Stimulated activated CD4-positive, alpha-beta T cell treated with anti-CD3 and anti-CD28 coated beads, Interleukin-12 subunit alpha, Interleukin-12 subunit beta, amount 100 ng/mL, for 48 hours (primary cell): ENCODE measurements at places on chromosomes 2 and 18.

GRCh38 chr2:3595985-3596384 is 1.1 kb downstream of the COLEC11 start:
- peak; percentile 42 for DNase-seq

DNA sequence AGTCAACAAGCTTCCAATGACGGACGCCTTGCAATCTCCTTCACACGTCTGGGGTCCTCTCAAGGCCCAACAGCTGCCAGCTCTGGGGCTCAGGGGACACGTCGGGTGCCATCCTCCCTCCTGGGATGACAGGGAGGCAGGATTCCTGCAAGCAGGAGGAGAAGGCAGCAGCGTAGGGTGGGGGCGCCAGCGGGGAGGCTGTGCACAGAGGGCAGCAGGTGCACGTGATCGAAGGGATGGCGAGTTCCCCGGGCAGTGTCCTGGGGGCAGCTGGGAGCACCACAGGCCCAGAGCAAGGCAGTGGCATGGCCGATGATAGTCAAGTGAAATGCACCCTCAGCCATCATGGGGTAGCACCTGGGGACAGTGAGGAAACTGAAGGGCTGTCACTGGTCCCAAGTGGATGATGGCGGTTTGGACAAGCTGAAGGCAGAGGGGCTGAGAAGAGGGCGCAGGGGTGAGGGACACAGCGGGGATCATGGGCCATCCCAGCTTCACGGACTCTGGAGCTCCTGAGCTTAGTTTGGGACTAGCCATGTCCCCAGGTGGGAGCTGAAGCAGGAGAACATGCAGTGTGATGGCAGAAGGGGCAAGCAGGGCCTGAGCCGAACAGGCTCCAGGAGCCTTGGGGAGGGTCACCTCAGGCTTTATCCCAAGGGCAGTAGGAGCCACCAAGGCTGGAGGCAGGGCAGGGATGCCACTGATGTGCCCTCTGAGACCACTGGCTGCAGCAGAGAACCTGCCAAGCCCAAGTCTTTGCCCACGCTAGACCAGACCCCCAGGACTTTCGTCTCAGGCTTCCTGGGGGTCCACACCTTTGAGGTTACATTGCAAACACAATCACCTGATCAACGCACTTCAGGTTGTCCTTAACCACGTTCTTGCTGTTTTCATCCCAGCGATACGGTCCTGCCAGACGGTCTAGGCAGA is 16.3 kb upstream of the SNED1 start:
- DNase-seq = no peak

- DNase-seq = no peak
Observed at GRCh38 chr2:205352094-205352493, 330.2 kb upstream of the NRP2 start.

- DNase-seq = no peak
Observed at GRCh38 chr18:56433919-56434318, 204.5 kb downstream of the TXNL1 start.

GRCh38 chr2:108640731-108641130 is 78.6 kb upstream of the RANBP2 start:
- DNase-seq = no peak

DNA sequence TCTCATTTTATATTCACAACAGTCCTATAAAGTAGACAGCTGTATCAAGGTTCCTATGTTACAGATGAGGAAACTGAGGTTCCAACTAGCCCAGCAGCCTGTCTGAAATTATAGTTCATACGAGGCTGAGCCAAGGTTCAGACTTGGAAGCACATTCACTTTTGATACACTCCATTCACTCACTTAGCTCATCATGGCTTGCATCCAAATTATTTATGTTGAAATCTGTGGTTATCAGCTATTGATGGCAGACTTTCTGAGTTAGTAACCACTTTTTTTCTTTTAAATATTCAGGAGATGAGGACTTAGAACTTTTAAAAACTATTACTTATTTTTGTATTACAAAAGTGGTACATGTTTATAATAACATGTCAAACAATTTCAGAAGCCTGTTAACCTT is 188.2 kb downstream of the MTX2 start:
- DNase-seq = no peak

DNA sequence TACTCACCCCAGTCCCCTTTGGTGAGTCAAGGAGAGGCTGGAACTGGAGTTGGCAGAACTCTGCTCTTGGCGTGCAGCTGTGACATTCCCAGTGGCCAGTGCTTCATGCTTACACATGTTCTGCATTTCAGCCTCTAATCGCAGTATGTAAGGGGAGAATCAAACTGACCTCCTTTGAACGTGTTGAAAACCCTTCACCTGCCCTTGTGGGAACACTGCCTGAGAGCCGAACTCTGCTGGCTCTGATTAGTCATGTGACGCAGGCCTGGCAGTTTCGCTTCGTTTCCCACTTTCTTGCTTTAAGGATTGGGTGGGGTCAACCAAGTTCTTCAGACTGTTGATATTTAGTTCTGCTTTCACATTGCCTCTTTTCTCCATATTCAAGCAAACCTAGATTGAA is 173.8 kb upstream of the BCL2L11 start:
- DNase-seq = no peak

GRCh38 chr2:26144031-26144430 is 28.9 kb upstream of the GAREM2 start:
- DNase-seq = no peak

GRCh38 chr2:42135381-42136312 is 33.5 kb upstream of the EML4 start:
- no peak for DNase-seq

- DNase-seq = no peak
Observed at GRCh38 chr2:6926071-6926732, 9.0 kb downstream of the RNF144A start.

- DNase-seq = no peak
Observed at GRCh38 chr2:143819190-143819735, 690.0 kb downstream of the ARHGAP15 start.

DNA sequence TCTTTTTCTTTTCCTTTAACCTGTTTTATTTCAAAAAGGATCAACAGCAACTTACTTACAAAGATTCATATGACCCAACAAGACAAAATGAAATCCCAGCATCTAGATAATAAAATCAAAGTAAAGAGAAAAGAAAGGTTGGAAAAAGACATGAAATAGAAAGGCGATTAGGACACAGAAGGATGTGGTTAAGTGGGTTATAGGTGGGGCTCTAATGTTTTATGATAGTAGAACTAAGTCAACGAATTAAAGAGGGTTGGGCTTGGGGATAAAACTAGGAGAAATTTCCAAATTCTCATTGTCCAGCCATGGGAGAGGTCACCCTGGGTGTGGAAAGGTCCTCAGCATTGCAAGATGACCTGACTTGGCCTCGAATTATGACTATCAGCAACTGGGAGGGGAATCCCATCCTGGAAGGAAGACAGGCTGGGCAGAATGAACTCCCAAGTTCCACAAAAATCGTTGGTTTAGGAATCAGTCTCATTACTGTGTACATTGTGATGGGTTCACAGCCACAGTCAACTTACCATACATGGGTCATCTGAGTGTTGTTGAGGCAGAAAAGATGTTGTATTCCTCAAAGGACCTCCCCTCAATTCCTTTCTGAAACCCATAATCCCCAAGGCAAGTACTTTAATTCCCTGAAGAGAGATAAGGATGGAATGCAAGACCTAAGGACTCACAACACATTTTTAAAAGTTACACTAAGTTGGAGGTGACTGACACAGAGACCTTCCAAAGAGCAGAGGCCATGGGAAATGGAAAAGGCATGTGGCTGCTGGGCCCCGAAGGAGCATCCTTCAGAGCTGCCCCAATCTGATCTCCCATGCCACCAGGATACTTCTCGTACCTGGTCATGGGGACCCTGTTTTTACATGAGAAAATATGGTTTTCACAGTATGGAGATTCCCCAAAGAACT is 167.6 kb downstream of the UXS1 start:
- no peak for DNase-seq

GRCh38 chr2:171763602-171764001 is 76.3 kb downstream of the DYNC1I2 start:
- DNase-seq = no peak

GRCh38 chr2:235688511-235689426 is 194.9 kb downstream of the AGAP1 start:
- DNase-seq = no peak

DNA sequence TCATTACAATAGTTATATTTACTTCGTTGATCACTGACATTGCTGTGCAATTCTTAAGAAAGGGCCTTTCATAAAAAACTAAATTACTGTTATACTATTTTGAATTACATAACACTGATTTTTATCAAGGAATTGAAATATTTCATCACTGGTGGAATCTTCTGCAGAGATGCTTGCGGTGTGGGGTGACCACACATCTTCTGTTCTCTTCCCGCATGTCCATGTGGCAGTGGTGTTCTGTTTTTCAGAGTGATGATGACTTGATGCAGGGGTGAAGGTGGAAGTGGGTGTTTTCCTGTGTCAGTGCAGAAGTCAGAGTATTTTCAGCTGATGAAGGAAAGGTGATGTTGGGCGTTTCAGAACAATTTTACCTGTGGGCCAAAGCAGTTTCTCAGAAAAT is 7.0 kb downstream of the CNDP2 start:
- no peak for DNase-seq

DNA sequence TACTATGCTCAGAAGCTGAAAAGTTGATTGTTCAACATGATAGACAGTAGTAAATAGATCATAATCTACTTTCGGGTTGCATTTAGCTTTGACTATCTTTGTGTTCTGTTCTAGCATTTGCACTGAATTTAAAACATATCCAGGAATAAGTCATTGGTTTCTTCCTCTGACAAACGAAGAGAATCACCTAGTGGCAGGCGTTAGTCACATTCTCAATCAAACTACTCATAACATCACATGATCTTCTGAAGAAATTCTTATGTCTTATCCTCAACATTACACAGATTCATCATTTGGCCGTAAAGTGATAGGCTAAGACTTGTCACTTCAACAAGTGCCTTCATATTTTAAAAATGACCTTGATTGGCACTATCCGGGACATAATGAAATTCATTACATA is 63.6 kb upstream of the TTC21B start:
- no peak for DNase-seq
